Activated naive CD8-positive, alpha-beta T cell treated with anti-CD3 and anti-CD28 coated beads for 36 hours (primary cell): ENCODE measurements at places on chromosomes 4 and X.

- DNase-seq = no peak
Observed at GRCh38 chrX:38847903-38848230, 46.6 kb downstream of the MID1IP1 start.

DNA sequence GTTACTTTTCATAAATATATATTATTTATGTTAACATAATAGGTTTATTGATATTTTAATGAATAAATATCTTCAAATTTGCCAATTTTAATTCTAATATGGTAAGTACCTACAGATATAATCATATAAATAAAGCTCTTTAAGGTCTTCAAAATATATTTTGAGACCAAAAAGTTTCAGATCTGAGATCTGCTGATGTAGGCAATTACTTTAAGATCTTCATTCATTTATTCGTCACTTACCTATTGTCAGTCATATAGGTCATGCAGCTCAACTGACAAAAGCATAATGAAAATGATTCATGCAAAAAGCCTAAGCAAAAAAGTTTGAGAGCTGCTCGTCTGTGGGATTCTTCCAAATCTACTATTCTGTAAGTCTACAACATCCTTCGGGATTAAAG lies 64.8 kb downstream of the AFAP1 start:
- DNase-seq = no peak

DNA sequence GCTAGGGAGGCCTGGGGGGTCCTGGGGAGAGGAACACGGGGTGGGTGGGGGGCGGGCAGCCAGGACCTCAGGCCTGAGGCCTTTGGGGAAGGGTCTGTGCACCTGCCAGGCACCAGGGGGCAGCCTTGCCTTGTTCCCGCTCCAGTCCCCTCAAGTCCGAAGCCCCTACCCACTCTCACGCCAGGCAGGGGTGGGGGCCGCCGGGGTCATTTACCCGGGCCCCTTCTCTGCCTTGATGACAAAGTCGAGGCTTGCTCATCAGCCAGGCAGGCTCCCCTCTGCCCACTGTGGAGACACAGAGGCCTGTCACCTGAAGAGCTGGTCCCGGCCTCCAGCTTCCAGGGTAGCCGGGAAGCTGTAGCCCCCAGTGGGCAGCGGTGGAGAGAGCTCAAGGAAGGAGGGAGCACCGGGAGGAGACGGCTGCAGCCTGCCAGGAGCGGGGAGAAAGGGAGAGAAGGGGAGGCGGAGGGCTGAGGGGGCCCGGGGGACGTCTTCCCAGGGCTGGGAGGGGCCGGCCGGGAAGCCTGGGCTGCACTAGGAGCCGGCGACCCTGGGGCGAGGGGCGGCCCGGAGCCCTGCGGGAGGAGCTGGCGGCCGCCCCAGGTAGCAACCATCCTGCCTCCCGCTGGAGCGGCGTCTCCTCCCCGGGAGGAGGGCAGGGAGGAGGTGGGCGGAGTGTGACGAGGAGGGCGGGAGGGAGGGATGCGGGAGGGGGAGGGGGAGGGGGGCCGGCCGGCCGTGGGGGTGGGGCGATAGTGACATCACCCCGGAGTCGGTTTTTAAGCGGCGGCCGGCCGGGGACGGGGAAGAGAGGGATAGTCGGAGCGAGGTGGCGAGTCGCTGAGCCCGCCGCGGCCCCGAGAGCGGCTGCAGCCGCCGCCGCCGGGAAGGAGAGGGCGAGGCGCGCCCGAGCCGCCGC lies at the start of gene SLC6A8:
Gene SLC6A8 (plus strand): TSS at position 806 of the 919 bp plus-strand sequence. CDS start 649 bp downstream, outside the sequence.
- peak; percentile 26 for DNase-seq

- DNase-seq = no peak
Observed at GRCh38 chr4:185787926-185788679, 23.9 kb downstream of the SORBS2 start.

- DNase-seq = no peak
Observed at GRCh38 chr4:61741327-61742096, 541.4 kb downstream of the ADGRL3 start.

DNA sequence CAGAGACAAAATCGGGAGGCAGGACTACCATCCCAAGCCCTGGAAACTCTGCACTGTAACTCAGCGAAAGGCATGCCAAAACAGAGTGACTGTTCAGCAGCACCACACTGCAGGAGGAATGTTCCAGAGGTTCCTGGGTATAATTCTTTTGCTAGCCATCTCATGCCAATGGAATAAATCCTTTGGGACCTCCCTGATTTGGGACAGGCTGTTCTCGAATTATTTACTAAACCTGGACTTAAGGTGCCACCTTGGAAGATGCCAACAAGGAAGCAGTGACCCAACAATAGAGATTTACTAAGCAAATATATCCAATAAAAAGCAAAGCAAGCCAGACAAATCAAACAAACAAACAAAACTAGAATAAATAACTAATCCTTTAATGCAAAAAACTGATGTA lies 9.3 kb downstream of the AADAT start:
- no peak for DNase-seq

GRCh38 chr4:95572304-95572991 lies 23.7 kb upstream of the UNC5C start:
- no peak for DNase-seq

DNA sequence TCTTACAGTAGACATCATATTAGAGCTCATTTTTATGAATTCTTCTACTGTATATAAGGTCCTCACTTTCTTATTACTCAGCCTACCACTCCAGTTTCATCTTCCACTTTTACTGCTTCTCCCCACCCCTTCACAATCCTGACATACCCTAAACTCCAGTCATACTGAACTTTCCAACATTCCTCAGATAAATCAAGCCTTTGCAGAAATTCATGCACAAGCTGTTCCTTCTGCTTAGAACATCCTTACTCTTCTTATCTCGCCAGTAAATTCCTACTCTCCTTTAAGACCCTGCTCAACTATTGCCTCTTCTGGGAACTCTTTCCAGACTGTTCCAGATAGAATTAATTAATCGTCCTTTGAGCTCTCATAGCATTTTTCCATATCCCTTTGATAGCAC lies 24.8 kb downstream of the RTL9 start:
- DNase-seq = no peak

DNA sequence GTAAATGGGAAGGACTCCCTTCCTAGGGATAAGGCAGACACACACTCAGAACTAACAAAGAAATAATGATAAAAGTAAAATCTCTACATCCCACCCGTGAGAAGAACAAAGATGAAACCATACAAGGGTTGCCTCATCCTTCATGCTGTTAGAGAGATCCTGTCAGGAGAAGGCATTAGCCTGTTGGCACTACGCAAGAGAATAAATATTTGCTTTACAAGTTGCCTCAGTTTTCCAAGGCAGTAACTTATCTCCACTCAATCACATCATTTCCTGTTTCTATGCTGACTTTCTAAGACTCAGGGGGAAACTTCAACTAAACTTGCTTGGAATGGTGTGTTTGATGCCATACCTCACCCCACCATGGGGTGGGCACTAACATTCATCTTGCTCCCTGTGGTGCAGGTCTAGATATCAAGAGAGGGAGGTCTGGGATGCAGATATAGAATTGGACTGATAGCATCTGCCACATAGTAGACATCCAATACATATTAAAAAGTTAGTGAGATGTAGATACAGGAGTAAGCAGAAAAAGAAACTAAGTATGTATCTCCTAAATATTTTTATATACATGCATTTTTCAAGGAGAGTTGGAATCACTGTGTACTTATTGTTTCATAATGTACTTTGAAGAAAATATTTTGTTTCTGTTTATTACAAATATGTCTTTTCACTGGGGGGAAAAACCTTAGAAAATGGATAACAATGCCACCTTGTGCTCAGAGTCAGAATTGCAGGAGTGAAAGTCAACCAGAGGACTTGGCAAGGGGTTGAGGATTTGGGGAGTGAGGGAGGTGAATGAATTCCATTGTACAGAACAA lies 57.2 kb upstream of the BEX4 start:
- no peak for DNase-seq

- DNase-seq = no peak
Observed at GRCh38 chr4:128768373-128768996, 41.0 kb upstream of the JADE1 start.

DNA sequence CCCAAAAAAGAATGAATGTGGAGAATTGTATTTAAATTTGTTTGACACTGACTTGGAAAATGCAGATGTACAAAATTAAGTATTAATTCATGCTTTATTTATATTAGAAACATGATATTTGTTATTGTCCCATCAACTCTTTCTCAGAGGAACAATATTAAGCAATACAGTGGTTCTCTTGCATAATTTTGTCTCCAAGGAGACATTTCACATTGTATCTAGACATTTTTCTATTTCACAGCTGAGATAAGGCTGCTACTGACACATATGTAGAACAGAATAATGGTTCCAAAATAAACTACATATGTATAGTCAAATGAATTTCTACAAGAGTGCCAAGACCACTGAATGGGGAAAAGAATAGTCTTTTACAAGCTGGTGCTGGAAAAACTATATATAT lies 427.9 kb upstream of the SPANXN1 start:
- no peak for DNase-seq

GRCh38 chr4:94475050-94475449 lies 23.3 kb downstream of the PDLIM5 start:
- DNase-seq = no peak

DNA sequence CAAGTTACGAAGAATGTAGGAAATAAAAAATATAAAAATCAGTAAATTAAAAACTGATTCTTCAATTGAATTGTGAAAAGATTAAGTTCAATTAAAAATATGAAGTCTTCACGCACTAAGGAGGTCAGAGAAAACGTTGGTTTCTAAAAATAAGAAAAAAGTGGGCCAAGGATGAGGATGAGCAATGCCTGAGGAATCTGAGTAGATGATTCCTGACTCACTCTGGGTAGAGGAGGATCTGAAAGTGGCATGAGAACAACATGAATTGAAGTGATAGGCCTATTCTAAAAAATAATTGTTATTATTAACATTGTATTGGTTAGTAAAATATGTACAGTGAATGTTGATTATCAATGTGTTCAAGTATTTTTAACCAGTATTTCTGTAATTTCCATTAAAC lies 444.2 kb downstream of the GRIA2 start:
- no peak for DNase-seq

DNA sequence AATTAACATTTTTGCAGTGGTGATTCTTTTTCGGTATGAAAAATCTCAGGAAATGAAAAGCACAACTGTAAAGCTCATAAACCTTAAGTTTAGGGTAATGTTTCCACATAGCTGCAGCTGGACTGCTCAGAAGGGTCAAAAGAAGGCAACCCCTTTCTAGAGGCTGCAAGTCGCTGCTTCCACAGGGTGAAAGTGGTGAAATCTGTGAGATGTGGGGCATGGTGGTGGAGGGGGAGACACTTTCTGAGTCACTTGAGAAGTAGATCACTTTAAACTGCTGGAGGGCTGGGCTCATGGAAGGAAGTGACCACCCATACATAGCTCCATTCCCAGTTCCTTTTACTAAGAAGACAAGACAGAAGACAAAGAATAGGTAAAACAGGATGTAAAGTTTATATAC lies 8.7 kb downstream of the SFRP2 start:
- DNase-seq = no peak

GRCh38 chr4:79913581-79913980 lies 159.4 kb downstream of the ANTXR2 start:
- no peak for DNase-seq

DNA sequence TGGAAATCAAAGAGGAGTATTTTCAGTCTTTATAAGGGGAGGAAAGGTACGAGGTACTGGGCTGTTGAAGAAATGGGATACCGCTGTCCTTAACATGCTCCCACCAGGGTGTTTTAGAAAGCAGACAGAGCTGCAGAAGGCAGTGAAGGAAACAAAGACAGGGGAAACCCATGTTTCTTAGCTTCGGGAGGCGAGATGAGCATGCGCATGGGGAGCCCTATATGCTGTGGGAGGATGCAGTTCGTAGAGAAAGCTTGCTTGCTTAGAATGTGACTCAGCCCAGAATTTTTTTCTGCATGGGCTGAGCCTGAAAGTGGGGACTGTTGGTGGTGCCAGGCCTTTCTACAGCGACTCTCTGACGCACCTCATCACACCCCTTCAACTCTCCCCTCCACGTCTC lies 28.8 kb upstream of the SCOC start:
- DNase-seq = no peak

DNA sequence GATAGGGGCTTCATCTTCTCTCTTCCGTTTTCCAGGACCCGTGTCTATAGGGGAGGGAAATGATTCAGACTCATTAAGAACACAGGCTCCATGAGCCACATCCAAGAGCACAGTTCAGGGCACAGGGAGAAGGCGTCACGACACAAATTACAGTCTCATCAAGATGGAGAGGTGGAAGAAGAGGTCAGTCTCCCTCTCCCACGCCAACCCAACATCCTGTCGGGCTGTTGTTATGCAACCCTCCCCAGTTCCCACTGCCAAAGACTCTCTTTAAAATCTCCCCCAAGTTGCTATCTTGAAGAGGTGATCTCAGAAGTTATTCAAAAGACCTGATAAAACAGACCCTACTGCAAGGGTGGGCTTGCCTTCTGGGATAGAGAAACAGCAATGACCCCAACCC lies 12.6 kb downstream of the ZMYM3 start:
- no peak for DNase-seq

GRCh38 chr4:118277243-118277642 lies 75.6 kb downstream of the PRSS12 start:
- DNase-seq = no peak

- no peak for DNase-seq
Observed at GRCh38 chrX:72536542-72536941, 36.1 kb downstream of the HDAC8 start.

GRCh38 chr4:101421386-101421785 lies 74.1 kb upstream of the PPP3CA start:
- DNase-seq = no peak

- DNase-seq = no peak
Observed at GRCh38 chrX:121642415-121642814, 595.0 kb downstream of the GLUD2 start.

- no peak for DNase-seq
Observed at GRCh38 chr4:84317513-84317912, 181.6 kb downstream of the NKX6-1 start.

DNA sequence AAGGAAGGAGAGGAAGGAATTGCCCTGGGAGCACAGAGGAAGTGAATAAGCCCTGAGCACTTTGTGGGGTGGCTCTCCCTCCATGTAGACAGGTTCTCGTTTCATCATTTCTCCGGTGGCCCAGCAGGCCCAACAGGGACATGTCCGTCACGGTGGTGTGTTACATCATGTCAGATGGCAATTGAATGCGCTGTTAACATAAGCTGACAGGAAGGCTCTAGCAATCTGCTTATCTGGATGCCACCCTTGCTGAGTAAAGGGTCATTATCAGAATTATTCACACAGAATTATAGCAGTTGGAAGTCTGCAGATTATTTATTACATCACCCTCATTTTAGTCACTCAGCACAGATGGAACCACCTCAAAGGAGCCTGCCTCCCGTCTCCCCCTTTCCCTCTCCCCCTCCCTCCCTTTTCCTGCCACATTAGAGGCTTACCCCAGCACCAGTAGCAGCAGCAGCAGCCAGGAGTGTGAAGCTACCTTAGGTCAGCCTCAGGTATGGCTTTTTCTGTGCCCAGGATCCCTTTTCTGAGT lies 124.3 kb upstream of the TRIM2 start:
- DNase-seq = no peak

- DNase-seq = peak; percentile 17
Observed at GRCh38 chr4:74320559-74321118, 12.4 kb downstream of the EPGN start.

DNA sequence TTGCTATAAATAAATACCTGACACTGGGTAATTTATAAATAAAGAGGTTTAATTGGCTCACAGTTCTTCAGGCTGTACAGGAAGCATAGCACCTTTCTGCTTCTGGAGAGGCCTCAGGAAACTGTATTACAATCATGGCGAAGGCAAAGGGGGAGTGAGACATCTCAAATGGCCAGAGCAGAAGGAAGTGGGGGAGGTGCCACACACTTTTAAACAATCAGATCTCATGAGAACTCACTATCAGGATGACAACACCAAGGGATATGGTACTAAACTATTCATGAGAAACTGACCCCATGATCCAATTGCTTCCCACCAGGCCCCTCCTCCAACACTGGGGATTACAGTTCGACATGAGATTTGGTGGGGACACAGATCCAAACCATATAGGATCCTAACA lies 11.7 kb upstream of the TCEAL9 start:
- DNase-seq = no peak
